ENCODE measurements at places on chromosomes 4 and X.

DNA sequence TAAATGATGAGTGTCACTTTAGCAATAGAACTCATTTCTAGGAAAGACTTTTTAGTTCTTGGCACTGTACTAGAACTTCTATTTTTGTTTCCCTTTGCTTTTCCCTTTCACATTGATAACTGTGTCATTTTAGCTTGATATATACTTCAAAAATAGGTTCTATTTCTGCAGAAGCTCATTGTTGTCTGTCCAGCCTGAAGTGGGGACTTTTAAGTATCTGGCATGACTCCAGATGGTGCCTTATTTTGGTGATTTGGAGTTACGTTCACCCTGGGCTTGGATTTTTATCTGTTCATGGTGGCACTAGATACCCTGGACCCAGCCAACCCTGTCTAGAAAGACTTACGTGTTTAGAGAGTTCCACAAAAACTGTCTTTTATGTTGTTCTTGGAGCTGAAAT is 3.4 kb downstream of the ABHD18 start:
- DNase-seq, result no peak

- DNase-seq, result no peak
Measured at GRCh38 chr4:114361249-114361648, 237.4 kb upstream of the UGT8 start.

- DNase-seq, result no peak
Measured at GRCh38 chr4:33381816-33382215, 2661.6 kb downstream of the PCDH7 start.

DNA sequence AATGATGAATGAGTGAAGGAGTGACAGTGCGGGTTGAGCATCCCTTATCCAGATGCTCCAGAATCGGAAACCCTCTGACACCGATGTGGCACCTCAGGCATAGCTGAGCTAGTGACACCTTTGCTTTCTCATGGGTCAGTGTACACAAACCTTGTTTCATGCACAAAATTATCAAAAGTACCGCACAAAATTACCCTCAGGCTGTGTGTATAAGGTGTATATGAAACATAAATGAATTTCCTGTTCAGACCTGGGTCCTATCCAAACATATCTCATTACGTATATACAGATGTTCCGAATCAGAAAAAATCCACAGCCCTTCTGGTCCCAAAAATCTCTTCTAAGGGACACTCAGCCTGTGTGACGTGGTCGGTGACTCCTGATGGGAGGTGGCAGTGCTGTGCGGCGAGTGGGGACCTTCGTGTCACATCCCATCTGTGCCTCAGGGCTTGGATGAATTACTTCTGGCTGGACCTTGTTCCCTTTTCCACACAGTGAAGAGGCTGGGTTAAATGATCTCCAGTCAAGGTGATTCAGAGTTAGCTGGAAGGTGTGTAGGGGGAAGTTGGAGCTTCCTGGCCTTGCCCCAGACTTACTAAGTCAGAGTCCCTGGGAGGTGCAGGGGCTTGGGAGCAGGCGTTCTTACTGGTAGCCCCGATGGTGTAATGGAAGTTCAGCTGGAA is 18.8 kb downstream of the RGS12 start:
- no peak for DNase-seq

DNA sequence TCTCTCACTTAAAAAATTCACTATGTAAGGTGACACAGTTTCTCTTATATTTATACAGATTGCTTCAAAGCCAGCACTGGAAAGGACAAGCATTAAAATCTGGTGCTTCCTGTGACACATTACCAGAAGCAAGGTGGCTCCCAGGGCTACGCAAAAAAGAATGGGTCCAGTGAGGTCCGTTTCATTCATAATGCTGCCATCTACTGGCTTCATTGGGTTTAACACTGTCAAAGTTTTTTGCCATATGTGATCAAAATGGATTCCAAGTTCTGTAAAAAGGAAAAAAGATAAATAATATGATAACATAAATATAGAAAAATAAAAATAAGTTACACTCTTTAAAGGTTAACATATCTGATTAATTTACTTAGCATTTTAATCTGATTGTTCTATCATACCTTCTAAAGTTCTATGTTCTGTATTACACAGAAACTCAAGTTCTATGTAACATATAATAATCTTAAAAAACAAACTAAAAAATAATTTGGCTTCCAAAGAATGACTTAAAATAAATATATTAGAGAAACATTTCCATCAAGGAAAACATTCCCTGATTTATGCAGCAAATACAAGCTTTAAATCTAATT is 22.1 kb downstream of the YIPF7 start:
- DNase-seq, result peak; percentile 5

DNA sequence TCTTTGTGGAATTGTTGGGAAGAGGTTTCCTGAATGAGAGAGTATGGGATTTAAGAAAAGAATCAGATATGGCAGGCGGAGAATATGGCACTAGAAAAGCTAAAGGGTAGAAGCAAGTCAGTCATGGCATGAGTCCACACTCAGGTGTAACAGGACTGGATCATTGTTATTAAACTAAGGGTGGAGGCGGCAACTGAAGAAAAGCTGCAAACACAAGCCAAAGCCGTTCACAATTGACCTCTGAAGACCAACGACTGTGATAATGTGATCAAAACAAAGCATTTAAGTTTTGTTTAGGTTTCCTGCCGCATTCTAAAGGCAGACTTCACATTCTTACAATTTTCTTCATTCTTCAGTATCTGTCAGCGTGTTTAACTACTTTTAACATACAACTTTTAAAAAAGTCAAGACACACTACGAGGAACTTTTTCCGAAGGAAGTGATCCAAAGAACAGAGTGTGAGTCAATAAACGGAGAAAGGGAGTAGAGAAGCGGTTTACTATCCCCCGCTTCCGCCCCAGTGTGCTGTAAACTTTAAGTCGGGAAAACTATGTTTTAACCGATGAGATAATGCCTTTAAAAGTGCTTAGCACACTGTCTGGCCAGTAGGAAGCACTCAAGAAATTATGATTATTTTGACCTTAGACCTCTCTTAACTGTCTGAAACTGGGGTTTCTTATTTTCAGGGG is 909 bp upstream of the SLAIN2 start:
- no peak for DNase-seq

- DNase-seq, result no peak
Measured at GRCh38 chrX:118965395-118965794, 9.0 kb upstream of the LONRF3 start.

GRCh38 chrX:120137439-120137838 is 21.0 kb upstream of the RHOXF2 start:
- no peak for DNase-seq

DNA sequence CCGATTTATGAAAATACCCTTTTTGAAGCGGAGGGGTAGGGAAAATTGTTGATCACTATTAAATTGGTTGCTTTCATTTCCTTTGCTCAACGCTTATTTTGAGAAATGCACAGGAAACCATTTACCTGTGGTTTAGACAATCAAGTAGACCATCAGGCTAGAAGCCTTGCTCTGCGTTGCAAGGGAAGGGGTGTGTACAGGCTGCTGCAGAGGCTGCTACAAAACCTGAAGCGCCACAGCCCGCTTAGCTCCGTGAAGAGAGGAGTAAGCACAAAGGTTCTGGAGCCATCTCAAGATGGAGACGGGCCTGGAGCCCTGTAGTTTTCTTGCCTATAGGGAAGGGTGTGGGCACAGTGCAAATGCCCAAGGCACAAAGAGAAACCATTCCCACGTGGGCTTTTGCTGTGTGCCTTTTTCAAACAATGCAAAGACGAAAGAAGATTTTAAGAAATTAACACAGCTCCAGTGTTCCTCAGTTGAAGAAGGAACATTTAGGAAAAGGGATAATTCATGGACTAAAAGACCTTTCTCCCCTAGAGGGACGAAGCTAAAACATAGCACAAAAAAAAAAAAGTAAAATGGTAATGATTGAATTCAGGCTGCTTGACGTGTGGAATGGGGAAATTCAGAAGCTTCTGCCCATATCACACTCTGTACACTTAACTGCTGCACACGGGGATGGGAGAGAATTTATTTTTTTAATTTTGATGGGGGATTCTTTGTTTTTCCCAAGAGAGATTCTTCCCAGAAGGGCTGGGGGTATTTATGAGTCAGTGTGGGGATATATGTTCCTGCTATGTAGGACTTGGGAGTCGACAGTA is 3.5 kb downstream of the TMSB4X start:
- DNase-seq, result no peak

GRCh38 chrX:10352536-10352935 is 195.8 kb downstream of the CLCN4 start:
- no peak for DNase-seq

DNA sequence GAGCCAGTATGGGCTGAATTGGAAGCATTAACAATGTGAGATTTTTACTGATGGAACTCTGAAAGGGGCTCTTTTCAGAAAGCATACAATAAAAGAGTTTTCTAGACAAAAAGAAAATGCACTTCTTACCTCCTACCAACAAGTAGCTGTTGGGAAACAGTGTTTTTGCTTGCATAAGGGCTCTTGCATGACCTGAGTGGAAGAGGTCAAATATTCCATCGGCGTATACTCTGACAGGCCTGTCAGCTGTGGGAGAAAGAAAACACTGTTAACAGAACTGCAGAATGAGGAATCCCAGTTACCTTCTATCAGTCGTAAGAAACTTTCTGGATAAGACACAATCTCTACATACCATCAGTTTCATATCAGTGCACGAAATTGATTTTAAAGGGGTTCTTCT is 39.5 kb downstream of the PCYT1B start:
- DNase-seq, result no peak

DNA sequence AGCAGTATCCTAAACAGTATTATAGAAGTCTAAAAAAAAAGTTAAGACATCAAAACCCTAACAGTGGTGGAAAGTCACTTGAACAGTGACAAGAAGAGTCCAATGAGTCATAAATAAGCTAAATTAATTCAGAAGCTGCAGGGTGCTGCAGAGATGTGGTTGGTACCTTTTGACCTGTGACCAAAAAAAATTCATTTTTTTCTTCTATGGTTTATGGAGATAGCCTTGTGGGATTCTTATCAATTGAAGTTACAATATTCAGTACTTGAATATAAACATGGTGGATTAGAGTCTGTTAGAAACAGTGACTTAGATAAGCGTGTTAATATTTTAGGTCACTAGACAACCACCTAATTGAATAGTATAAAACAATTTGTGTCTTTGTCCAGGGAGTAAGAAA is 35.4 kb downstream of the CCSER1 start:
- no peak for DNase-seq

- no peak for DNase-seq
Measured at GRCh38 chrX:136291824-136292223, 8.9 kb upstream of the ADGRG4 start.

GRCh38 chrX:40617566-40617965 is 5.7 kb upstream of the MPC1L start:
- DNase-seq, result no peak

DNA sequence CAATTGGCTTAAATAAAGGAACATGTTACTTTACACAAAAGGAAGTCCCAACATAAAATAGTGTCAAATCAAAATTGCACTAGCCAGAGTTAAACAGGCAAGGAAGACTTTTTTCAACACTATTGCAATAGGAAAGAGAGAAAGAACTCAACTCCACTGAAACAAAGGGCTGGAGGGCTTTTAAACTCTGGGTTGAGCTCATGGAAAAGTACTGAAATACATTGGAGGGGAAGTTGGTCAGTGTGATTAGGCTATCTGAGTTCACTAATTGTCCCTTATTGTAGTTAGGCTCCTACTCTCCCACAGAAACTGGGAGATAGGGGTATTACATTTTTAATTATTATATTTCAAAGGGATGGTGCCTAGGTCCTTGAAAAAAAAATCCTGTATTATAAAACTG is 491.2 kb upstream of the LCORL start:
- DNase-seq, result no peak

DNA sequence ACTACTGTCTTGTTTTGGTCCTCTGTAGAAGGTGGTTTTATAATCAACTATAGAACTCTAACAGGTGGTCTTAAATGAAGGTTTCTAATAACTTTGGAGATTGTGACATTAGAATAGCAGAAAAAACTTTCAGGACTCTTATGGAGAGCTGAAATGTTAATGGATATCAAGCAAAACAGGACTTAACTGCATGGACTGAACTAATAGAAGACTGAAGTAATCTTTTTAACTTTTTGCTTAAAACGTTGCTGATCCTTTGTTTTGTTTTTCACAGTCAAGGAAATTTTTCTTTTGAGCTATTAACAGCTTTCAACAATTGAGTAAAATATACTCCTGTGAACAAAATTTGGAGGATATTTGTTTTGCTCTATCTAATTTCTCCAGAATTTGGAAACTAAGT is 17.2 kb downstream of the NXT2 start:
- no peak for DNase-seq

GRCh38 chrX:16838202-16839066 is 31.7 kb downstream of the RBBP7 start:
- no peak for DNase-seq

- DNase-seq, result no peak
Measured at GRCh38 chrX:45847961-45848360, 647.3 kb upstream of the DIPK2B start.

DNA sequence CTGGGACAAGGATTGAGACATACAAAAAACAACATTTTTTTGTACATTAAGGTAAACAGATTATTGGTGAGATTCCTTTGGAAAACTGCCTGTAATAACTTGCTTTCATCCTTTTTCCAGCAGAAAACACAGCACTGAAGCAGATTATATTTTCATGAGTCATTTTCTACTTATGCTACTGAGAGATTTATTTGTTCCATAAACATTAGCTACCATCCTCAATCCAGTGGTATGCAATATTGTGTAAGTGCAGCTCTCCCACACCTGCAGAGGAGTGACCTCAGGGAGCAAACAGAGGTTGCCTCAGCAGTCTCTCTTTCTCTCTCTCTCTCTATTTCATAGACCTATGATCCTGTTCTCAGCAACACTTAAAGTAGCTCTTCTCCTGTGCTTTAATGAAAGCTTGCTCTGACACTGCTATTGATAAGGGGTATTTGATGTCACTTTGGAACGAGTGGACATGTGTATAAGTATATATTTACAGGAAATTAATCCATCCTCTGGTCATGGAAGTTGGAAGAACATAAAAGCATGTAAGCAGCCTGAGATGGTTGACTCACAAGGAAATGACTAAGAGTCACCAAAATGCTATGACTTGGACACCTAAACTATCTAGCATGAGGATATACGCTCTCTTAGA is 163.7 kb upstream of the SPANXC start:
- no peak for DNase-seq

- no peak for DNase-seq
Measured at GRCh38 chr4:39614487-39615162, 24.0 kb downstream of the SMIM14 start.

GRCh38 chr4:140071806-140072205 is 82.2 kb downstream of the MAML3 start:
- DNase-seq, result no peak

- DNase-seq, result no peak
Measured at GRCh38 chr4:168651864-168652263, 155.0 kb downstream of the PALLD start.

DNA sequence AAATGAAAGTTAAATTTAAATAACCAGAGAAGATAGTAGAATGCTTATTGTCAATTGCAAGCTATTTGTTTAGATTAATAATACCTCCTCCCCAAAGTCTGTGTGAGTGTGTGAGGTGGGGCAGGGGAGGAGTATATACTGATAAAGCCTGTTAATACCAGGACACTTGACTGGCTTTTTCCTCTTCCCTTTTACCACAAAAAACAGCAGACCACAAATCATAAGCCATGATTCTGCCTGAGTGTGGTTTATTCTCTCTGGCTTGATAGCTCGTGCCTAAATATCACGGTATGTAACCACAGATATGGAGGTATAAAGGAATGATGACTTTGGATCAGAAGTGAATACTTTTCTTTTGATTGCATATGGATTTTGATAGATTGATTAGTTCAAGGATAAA is 21.9 kb upstream of the SCRG1 start:
- DNase-seq, result no peak

All from NCI-H526 treated with DMSO at 0.1 percent for 48 hours (cell line).